NCI-H748 treated with DMSO at 0.1 percent for 48 hours (cell line): ENCODE measurements at places on chromosomes 6 and 20.

DNA sequence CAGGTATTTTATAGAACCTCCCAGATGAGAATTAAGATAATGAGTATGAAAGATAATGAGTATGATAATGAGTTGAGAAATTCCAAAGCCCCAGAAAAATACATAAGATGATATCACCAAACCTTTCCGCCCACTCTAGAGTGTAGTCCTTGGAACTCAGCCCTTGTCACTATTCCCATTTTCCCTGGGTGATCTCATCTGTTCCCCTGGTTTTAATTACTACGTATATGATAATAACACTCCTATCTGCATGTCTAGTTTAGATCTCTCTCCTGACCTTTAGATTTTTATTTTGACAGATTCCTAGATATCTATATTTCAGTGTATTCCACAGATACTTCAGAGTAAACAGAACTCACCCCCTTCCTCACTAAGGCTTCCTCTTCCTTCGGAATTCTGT lies 51.0 kb upstream of the ASIP start:
- DNase-seq = no peak

DNA sequence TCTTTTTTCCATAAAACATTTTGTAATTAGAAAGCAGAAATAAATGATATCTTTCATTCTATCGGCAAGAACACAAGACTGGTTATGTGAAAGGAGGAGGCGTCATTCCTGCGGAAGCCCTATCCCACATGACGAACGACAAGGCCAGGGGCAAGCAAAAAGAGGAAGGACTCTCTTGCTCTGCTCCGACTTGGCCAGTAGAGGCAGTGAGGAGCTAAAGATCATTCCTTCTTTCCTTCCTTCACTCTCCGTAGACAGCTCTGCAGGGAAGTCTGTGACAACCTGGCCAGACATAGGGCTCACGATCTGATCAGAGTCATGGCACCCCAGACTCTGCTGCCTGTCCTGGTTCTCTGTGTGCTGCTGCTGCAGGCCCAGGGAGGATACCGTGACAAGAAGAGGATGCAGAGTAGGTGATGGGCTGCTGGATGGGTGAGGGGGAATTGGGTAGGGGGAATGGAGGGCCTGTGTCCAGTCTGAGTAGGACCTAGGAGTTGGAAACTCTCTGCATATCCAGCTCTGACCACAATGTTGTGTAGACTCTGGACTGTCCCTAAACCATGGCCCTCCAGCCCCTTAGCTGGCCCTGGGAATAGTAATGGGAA lies at the start of gene WFDC10A:
WFDC10A (plus strand) TSS at position 244 of the 605 bp plus-strand sequence; CDS start at position 319, 75 bp downstream.
- no peak for DNase-seq

- DNase-seq = no peak
Measured at GRCh38 chr6:67888886-67889681, 746.0 kb upstream of the ADGRB3 start.

DNA sequence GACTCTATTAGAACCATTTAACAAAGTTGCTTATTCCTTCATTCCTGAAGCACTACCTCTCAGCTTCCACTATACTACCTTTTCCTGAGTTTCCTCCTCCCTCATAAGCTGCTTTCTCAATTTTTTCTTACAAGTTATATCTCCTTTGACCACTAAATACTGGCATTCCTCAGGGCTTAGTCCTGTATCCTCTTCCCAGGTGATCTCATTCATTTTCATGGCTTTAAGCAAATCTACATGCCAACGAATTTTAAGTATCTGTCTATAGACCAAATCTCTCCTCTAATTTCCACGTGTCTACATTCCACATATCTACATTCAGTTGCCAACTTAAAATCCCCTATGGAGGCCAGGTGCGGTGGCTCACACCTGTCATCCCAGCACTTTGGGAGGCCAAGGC lies 134.7 kb downstream of the BTBD9 start:
- no peak for DNase-seq

DNA sequence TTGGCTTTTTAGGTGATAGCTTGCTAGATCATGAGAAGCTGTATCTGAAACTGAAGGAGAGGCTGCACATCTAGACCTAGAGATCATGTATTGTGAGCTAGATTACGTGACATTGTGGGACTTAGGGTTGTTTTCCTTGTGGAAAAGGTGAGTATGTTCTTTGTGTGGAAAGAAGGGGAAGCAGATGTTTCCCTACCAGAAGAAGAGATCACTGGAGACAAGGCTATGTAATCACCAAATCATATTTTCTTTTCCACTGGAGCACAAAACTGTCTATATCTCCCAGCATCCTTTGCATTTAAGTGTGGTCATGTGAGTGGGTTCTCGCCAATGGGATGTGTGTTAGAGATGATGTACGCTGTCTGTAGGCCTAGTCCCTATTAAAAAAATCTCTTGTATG lies 7.0 kb upstream of the EPB41L2 start:
- DNase-seq = no peak

DNA sequence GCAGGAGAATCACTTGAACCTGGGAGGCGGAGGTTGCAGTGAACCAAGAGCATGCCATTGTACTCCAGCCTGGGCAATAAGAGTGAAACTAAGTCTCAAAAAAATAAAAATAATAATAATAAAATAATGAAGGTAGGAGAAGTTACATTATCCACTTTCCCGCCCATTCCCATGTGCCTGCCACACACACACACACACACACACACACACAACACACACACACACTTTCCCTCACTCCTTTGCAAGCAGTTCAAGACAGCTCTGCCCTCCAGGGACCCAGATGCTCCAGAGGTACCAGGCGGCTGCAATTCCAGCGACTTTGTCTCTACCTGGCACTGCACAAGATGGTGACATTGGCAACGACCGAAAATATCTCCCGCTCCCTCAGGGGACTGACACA lies 224.8 kb upstream of the JARID2 start:
- DNase-seq = no peak

DNA sequence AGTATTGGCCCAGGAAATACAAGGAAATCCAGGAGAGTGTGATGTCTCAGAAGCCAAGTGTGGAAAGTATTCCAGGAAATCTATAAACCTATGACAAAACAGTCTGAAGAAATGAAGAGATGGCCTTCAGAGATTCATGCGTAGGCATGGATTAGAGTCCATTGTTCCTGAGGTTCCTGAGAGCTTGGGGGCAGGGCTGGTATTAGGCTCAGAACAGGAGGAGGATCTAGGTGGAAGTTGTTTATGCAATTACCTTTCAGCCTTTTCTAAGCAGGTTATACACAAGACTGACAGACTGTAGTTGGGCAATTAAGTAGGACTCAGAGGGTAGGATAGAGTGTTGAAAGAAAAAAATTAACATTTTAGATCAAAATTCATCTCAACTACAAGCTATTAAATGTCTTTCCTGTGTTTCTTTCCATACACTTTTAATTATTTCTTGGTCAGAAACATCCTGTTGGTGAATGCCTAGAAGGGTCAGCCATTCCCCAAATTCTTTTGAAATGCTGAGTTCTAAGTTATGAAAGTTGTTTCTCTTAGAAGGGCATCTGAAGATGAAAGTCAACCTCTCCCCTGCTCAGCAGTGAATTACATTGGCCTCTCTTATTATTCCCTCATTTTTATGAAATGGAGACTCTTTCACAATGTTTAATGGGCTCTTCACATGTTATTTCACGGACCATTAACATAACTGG lies 201.2 kb upstream of the MYLIP start:
- no peak for DNase-seq

DNA sequence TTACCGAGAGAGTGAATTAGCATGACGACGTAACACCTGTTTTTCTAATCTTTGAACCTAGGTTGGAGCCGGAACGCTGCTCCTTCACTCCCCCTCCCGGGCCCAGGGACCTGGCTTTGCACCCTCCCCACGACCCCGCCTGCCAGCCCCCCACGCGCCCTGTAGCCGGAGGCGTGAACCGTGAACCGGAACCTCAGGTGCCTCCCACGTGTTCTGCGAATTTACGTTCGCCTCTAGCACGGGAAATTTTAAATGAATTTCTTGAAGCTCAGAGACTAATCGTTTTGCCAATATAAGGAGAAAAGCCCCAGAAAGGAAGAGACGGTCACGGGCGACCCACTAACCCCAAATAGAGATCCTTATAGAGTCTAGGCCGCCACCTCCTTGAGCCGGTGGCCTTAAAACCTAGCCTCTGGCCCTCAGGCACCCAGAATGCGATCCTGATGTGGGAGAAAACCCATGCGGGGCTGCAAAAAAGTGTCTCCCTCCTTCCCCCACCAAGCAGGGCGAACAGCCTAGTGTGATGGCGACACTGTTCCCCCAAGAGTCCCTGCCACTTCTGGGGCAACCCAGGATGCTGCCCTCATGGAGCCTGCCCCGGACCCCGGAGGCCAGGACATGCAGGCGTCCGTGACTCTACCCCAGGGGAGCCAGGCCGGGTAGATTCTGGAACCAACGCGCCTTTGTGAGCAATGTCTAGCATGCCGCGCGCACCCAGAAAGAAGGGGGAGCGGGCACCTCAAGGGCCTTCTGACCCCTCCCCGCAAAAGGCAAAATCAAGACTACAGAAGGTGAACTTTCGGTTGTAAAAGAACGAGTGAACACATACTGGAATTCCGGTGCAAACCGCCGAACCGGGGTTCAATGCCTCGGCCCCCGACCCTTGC lies 2.7 kb upstream of the SIM1 start:
- no peak for DNase-seq
